ENCODE measurements at places on chromosomes 5 and 9.

- DNase-seq, result no peak
Observed at GRCh38 chr9:111096051-111096450, 57.8 kb upstream of the LPAR1 start.

DNA sequence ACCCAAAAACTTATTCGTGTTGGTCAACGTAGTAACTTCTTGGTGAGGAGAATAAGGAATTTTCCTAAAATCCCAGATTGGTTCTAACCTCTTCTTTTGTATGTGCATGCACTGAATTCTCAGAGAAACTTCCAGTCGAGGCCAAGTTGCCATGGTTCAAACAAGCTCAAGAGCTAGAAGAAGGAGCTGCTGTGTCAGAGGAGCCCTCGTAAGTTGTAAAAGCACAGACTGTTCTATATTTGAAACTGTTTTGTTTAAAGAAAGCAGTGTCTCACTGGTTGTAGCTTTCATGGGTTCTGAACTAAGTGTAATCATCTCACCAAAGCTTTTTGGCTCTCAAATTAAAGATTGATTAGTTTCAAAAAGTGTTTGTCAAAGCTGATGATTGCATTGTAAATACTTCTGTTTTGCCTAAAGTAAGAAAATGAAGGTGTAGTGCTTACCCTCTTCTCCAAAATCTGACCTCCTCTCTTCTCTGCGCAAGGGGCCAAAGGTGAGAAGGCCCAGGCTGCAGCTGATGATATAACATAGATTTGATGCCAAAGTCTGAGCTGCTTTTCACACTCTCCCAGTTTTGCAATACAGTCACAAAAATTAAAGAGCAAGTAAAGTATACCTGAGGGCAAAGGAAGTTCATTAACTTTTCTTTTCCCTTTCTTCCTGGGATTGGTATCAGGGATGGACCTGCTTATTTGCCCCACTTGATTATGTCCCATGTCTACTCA is 210.8 kb downstream of the ADAMTSL1 start:
- DNase-seq, result no peak

DNA sequence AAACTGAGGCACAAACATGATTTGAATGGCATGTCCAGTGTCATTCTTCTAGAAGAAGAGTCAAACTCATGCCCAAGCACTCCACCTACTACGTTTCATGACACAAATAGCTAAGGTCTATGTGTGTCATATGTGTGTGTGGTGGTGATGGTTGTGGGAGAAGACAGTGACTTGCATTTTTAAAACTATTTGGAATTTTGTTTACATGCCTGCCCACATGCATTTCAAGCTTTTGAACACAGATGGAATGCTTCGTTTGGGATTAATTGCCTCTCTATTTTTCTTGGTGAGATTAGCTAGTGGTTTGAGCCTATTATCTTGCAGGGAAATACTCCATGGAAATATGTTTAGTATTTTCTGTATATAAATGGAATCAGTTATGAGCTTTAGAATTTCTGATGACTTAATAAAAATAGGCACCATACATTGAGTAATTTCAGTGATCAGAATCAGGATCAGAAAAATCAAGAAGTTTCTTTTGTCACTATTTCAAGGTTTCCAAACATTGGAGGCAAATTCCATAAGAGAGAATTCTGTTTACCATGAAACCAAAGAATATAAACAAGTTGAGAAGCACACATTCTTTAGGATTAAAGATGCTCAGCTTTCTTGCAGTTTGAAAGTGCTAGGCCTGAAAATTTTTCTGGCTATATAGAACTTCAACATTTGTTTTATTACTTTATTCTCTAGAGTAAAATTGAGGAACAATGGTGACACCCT is 260.3 kb upstream of the SEMA6A start:
- no peak for DNase-seq

DNA sequence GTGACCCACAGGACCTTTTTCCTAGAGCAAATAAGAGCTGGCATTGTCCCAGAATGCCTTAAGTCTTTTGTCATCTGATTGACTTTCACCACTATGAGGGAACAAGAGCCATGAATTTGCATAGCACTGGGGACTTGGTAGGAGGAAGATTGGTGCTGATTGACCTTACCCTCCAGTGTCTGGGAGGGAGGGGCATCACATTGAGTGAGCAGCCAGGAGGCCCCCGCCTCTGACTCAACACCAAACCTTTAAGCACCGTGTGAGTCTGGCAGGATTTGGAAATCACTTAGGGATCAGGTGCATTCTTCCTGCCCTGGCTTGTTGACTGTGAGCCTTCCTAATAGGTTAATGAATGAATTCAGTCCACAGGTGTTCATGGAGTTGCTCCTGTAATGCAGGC is 40.7 kb downstream of the WNK2 start:
- no peak for DNase-seq

GRCh38 chr9:137813651-137814415 is 63.7 kb upstream of the CACNA1B start:
- no peak for DNase-seq

DNA sequence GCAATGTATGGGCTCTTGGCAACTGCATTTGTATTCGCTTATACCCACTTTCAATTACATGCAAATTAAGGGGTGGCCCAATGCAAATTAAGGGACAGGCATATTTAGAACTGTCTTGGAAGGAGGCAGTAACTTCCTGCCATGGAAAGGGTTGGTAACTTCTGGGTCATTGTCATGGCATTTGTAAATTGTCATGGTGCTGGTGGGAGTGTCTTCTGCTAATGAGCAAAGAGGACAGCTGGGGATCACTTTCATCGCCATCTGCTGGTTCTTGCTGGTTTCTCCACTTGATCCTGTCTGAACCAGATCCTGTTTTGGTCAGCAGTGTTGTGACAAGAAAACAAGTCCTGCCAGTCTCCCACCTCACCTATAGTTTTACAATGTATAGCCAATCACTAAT is 23.3 kb upstream of the UGT3A2 start:
- DNase-seq, result peak; percentile 36

GRCh38 chr9:752201-752600 is 89.3 kb upstream of the DMRT1 start:
- DNase-seq, result no peak

GRCh38 chr5:84290161-84290560 is 94.5 kb downstream of the EDIL3 start:
- no peak for DNase-seq

GRCh38 chr9:110751971-110752370 is 83.4 kb downstream of the MUSK start:
- no peak for DNase-seq

- DNase-seq, result no peak
Observed at GRCh38 chr5:110838961-110839360, 100.2 kb downstream of the SLC25A46 start.

DNA sequence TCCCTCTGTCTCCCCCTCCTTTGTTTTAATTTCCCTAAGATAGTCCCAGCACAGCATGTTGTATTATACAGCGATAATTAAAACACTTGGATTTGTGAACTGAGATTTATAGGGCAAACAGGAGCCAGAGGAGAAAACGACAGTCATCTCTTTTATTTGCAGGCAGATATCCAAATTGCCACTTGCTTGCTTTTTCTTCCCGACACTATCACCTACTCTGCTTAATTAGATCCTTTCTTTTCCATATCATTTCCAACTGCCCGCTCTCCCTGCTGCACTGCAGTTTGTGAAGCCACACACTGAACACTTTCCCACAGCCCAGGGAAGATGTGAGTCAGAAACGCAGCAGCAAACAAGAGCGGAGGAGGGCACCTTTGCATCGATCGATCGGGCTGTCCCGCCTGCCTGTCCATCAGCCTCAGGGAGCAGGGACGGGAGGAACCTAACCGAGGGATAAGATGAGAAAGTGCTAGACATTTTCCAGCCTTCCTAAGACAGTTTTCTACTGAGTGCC is 35.8 kb upstream of the SPRY4 start:
- no peak for DNase-seq
